Stimulated activated CD4-positive, alpha-beta T cell treated with anti-CD3 and anti-CD28 coated beads, Interleukin-2, amount 100 ng/mL, for 48 hours (primary cell): ENCODE measurements at places on chromosomes 4 and X.

GRCh38 chrX:149682031-149682430 lies 29.8 kb upstream of the MAGEA11 start:
- no peak for DNase-seq

DNA sequence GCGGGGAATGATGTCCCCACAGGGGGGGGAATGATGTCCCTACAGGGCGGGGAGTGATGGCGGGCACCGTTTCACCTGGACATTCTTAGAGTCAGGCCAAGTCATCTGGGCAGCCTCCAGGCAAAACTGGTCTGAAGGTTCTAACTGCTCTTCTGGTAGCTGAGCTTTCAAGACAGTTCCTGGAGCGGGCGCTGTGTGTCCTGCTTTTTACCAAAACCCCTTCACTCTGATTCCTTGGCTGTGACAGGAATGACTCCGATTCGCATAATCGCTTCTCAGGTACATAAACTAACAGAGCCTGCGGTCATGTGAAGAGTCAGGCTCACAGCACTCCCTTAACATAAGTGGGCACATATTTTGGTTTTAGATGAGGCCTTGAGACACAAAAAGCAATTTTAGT lies 836.0 kb downstream of the TRIML1 start:
- DNase-seq: no peak

GRCh38 chr4:127284236-127284635 lies 348.5 kb upstream of the INTU start:
- DNase-seq: no peak

GRCh38 chr4:4851081-4851480 lies 8.4 kb upstream of the MSX1 start:
- no peak for DNase-seq

DNA sequence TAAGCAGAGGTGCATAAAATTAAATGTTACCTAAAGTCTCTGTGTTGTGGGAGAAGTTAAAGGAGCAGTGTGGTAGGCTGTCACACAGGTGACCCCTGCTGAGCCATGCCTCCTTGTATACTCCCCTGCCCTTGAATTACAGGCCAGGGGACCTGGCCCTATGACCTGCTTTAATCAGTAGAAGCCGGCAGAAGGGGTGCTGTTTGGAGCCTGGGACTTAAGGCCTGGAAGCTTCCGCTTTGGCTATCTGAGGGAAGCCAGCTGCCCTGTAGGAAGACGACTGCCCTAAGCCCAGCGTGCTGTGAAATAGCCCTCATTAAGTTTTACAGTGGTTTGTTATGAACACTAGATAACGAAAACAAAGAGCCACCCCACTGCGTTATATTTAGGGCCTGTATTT lies 34.1 kb downstream of the SPINK2 start:
- DNase-seq: no peak

GRCh38 chr4:26821677-26822503 lies 38.8 kb upstream of the STIM2 start:
- DNase-seq: no peak

GRCh38 chr4:76806757-76807156 lies 91.2 kb downstream of the SOWAHB start:
- DNase-seq: no peak

DNA sequence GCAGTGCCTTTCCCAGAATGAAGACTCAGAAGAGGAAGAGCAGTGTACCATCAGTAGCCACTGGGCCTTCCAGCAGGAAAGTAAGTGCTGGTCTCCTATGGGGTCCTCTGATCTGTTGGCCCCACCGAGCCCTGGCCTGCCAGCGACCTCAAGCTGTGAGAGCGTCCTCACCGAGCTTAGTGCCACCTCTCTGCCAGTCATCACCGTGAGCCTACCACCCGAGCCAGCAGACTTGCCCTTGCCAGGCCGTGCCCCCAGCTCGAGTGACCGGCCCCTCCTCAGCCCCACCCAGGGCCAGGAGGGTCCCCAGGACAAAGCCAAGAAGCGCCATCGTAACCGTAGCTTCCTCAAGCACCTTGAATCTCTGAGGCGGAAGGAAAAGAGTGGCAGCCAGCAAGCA lies 69.7 kb downstream of the STARD8 start:
- DNase-seq: no peak

DNA sequence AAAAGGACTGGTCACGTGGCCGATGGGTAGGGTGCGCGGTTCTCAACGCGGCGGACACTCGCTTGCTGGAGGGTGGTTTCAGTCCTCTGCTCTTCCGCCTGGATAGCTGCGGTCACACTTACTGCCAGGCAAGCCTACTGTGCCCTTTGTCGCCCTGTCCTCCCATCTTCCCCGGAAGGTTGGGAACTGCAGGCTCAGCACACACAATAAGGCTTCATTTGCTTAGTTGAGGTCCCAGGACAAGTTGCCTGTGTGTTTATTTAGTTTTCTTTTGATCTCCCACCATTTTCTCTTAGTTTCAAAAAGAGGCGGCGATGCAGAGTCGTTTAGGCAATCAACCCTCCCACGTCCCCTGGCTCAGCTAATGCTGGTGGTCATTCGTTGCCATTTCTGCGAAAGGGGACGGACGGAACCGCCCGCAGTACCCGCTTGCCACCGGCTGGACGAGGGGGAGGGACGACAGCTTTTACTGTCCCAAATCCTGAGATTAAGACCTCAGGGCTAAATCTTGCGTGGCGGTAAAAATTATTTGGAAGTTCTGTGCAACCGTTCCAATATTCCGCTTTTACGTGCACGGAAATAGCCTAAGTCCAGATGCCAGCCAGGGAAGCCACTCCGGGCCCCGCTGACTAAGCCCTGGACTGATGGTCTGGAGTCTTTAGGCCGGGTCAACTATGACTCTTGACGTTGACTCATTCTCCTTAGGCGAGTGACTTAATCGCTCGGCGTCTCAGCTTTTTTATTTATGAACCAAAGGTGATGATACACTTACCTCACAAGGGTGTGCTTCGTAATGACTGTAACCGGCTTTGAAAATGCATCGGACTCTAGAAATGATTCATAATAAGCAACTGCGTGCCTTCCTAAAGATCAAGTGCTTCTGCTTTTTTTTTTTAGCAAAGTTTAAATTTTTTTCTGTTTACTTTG lies 671 bp upstream of the EIF4E start:
- DNase-seq: peak; percentile 46

DNA sequence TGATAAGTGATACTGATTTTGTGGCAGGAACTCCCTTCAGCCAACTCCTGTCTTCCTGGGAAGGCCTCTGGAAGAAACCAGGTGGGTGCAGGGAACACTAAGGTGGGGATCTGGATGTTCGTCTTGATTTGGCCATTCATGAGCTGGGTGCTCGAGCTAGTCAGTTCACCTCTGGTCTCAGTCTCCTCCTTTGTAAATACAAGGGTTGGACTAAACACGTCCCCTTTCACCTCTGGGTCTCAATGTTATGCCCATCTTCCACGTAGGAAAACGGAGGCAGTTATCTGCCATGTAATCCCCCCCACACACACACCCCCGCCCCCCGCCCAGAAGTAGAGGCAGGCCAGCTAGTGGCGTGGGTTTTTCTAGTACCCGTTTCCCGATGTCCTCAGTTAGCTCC lies 4.1 kb upstream of the RS1 start:
- DNase-seq: no peak

DNA sequence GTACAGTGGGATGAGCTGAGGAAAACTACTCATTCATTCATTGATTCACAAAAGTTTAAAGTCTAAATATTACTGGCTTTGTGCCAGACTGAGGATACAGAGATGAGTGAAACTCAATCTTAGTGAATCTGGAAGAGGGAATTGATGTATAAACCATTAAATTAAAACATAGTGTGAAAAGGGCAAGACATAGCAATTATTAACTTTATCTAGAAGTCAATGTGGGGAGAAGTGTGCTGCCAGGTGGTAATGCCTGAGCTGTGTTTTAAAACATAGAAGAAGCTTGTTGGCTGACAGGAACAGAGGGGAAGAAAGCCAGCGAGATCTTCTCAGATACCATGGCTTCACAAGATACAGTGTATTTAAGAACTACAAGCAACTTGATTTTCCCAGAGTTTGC lies 153.4 kb downstream of the BMPR1B start:
- no peak for DNase-seq

DNA sequence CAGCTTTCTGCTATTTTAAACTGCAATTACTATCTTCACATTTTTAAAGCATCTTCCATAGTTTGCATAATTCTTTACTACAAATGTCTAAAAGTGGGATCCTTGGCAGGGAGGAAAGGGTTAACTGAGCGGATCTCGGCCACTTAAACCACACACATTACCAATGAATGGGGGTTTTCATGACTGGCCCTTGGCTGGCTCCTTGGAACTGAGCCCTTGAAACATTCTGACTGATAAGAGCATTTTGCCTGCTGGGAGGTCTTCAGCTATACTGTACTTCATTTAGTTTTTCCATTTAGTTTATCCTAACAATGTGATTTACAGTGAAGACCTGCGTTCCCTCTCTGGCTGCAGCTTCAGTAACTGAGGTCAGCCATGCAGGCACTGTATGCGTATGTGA lies 31.7 kb upstream of the MFAP3L start:
- no peak for DNase-seq
